ENCODE measurements at places on chromosomes 7 and 10.

DNA sequence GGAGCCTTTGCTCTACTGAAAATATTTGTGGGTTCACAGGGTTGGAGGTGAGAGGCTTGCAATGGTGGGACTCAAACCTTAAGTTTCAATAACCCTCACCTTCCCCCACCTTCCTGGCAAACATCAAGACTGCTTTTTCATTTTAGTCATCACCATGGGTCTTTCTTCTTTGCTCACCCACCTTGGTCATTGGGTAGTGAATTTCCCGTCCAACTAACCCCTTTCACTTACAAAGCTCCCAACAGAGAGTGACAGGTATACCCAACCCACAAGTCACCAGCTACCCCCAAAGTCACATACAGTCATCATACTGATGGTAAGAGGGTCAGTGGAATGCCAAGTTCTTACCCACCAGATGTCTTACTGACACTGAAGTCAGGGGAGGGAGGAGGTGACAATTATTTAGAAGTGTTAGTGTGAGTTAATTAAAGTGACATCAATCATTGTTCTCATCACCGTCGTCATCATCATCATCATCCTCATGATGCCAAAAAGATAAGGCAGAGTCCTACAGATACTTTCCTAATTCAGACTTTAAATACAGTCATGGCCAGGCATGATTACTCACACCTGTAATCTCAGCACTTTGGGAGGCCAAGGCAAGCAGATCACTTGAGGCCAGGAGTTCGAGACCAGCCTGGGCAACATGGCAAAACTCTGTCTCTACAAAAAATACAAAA is 49.0 kb downstream of the PIK3AP1 start:
- no peak for DNase-seq

DNA sequence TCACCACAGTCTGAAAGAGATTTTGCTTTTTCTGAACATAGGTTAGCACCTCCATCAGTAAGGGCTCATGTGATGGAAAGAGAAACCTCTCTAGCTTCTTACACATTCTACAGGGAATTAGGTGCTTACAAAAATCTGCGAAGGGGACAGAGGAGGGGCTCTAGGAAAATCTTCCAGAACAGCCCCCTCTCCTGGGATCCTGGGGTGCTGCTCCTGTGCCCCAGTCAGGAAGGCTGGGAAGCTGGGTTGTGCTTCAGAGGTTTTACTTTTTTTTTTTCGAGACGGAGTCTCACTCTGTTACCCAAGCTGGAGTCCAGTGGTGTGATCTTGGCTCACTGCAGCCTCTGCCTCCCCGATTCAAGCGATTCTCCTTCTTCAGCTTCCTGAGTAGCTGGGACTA is 7.5 kb upstream of the FAM171A1 start:
- DNase-seq, result no peak

GRCh38 chr10:79397575-79398303 is 47.7 kb downstream of the ZCCHC24 start:
- no peak for DNase-seq

GRCh38 chr7:80216996-80217842 is 82.6 kb downstream of the GNAI1 start:
- no peak for DNase-seq

DNA sequence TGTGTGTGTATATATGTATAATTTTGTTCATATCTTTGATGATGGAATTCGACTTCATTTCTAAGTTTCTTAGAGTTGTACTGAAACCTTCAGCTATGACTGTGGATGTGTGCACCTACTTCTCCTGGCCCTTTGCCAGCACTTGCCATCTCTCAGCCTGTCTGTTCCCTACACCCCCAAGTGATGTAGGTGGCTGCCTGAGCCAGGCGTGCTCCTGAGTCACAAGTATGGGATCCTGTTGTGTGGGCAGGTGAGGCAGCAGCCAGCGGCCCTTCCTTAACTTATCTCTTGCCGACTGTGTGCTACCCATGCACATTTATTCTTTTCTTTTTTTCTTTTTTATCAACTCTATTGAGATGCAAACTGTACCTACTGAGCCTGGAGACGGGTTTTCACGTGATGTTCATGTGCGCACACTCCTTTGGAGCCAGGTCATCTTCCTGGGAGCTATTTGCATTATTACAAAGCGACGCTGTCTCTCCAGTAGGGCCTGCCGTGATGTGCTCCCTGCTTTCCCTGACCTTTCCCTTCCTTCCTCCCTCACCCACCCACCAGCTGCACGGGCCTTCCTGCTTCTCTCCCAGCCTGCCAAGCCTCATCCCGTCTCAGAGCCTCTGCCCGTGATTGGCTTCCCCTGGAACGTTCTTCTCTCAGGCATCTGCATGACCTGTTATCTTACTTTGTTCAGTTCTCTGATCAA is 31.3 kb upstream of the GALNT11 start:
- no peak for DNase-seq

- DNase-seq, result no peak
Measured at GRCh38 chr7:139763330-139763729, 14.5 kb downstream of the HIPK2 start.

GRCh38 chr10:80659289-80659688 is 121.6 kb downstream of the SH2D4B start:
- no peak for DNase-seq

DNA sequence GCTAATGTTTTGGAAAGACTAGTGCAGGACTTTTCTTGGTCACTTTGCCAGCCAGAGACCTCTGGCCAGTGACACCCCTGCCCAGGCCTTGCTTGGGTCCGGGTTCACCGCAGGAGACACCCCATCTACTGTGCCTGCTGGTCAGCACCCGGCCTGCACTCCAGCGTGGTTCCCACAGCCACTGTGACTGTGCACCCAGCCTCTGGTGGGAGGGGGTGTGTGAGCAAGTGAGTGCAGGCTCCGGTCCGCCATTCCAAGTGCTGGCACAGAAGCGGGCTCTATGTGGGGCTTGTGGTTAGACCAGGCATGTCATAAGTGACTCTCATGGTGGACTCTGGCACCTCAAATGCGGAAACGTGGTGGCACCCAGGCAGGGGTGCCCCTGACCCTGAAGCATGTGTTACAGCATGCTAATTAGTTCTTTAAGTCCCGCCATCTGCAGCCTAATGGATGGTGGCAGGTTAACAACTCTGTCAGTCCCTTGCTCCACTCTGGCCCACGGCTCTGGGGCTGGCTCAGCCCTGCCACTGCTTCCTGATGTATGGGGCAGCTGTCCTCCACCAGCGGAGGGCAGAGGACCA is 311.9 kb upstream of the HGF start:
- no peak for DNase-seq

- DNase-seq, result no peak
Measured at GRCh38 chr7:66050990-66051448, 24.6 kb upstream of the ASL start.

GRCh38 chr10:18545621-18546305 is 105.6 kb downstream of the NSUN6 start:
- DNase-seq, result no peak

DNA sequence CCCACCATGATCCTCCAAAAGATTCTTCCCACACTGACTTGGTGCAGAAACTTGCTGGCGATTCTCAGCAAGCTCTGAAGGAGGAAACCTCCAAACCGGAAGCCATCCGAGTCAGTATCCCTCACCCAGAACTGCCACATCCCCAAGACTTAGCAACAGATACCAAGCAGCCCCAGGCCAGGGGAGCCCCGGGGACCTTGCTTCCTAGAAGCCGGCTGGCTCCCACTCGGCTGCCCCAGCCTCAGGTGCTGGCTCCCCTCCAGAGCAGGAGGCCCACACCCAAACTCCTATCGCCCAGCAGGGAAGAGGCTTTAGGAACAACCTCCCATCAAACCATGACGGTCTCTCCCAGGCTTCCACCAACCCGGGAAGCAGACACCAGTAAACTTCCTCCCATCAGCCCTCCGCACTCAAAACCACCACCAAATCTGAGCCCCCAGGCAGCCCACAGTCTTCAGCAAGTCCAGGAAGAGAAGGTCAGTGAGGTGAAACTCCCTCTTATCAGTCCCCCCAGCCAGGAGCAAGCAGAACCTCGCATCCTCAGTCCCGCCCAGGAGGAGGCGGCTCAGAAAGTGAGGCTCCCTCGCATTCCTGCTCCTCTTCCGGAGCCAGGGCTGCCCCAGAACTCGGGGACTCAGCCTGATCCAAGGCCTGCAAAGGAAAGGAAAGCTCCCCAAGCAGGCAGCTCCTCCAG is 82.3 kb downstream of the LRGUK start:
- DNase-seq, result no peak

DNA sequence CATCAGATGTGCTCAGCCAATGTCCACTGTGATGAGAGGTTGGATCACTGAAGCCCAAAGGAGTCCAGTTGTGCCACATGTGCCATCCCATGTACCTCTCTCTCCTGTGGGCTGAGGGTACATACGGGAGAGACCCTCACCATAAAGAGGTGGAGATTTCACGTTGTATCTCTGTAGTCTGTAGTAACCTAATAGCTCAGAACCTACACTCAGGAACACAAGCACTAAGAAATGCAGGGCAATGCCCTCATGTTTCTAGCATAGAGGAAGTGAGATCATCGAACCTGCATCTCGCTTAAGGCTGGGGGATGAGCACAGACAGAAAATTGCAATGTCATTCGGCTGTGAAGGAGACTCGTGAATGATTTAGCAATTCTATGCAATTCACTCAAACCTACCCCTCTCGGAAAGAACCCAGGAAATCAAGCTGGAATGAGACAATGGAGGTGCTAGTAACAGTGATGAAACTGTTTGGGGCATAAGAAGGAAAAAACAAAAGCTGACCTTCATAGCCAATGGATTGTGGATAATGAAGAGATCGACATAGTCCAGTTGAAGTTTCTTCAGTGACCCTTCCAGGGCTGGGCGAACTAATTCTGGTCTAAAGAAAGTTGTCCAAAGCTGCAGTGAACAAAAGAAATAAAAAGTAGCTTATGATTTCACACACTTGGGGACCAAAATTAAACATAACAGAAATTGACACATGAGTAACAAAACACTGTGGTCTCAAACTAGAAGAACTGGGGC is 80.3 kb upstream of the UCN3 start:
- no peak for DNase-seq

DNA sequence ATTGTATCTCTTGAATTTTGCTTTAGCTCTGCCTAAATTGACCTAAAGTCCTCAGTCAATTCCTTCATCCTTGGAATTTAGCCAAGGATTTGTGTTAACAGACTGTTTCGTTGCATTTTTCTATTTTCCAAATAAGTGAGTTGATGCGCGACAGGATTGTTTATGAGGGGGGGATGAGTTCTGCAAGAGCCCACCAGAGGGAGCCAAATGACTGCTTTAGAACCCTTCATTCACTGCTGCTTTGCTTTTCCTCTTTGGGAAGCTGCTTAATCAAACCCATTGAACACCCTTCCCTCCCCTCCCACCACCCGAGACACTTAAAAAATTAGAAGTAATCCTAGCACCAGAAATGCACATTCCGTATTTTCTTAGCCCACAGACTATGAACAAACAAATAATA is 33.7 kb upstream of the PTF1A start:
- no peak for DNase-seq

- peak; percentile 4 for DNase-seq
Measured at GRCh38 chr10:24617771-24618396, 105.8 kb downstream of the ARHGAP21 start.

DNA sequence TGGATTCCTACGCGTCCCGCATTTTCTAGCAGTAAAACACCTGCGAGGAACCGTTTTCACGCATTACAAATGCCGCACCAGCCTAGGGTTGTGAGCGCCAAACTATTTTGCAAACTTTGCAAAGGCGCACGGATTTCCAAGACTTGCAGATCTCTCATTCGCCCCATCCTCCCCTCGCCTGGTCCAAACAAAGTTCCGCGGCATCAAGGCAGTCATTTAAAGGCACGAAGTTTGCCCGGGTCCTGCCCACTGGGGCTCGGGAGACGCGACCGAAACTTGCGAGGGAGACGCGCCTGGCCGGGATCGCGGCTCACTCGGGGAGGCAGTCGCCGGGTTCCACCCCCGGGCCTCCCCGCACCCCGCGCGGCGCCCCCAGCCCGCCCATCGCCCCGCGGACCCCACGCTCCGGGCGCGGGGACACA is 613 bp downstream of the USP6NL start:
- DNase-seq, result peak; percentile 2

GRCh38 chr10:122786269-122786668 is 59.4 kb downstream of the CUZD1 start:
- DNase-seq, result no peak

DNA sequence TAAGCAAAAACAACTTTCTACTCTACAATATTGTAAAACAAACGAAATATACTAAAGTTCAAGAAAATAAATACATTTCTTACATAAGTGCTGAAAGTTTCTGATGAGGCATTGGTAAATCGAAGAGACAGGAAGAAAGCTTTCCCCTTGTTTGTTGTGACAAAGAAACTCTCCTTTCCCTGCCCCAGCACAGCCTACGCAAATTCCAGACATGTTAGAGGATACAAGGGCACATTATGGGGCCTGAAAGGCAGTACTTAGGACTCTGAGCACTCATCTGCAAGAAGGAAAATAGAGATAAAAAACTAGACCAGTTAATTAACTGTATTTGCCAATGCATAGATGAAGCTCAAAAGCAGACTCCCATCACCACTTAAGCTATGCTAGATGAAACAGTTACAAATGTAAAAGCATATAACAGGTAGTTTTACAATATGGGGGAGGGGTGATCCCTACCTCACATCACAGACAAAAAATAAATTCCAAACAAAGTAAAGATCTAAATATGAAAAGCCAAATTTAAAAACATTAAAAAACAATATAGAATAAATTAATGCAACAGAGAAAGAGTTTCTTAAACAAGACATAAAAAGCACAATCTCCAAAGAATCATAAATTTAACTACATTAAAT is 21.8 kb downstream of the ARHGAP19 start:
- no peak for DNase-seq

DNA sequence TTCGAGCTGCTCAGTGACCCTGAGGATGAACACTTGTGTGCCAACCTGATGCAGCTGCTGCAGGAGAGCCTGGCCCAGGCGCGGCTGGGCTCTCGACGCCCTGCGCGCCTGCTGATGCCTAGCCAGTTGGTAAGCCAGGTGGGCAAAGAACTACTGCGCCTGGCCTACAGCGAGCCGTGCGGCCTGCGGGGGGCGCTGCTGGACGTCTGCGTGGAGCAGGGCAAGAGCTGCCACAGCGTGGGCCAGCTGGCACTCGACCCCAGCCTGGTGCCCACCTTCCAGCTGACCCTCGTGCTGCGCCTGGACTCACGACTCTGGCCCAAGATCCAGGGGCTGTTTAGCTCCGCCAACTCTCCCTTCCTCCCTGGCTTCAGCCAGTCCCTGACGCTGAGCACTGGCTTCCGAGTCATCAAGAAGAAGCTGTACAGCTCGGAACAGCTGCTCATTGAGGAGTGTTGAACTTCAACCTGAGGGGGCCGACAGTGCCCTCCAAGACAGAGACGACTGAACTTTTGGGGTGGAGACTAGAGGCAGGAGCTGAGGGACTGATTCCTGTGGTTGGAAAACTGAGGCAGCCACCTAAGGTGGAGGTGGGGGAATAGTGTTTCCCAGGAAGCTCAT is 1.1 kb downstream of the DDIT4 start:
- peak; percentile 60 for DNase-seq

DNA sequence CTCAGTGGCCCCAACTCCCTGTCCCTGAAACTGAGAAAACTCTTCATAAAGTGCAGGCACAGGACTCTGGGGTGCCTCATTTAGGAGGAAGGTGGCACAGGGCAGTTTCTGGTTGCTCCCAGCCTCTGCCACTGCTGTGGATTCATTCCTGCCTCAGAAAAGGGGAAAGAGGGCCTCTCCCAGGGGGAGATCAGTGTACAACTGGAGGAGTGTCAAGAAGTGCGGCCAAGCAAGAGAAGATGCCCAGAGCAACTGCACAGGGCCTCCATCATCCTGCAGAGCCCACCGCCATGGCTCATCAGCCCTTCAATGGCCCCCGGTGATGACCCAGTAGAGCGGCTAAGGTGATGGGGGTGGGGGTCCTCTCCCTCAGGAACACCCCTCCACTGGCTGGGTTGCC is 150.3 kb downstream of the PLXNA4 start:
- no peak for DNase-seq

- DNase-seq, result no peak
Measured at GRCh38 chr10:6143181-6143580, 54.3 kb downstream of the RBM17 start.
